Cortex of kidney (tissue), 1 donor: ENCODE measurements at places on chromosomes 2 and 18.

- DNase-seq, result no peak
Observed at GRCh38 chr2:117519721-117520120, 294.8 kb upstream of the DDX18 start.

GRCh38 chr2:150607390-150607811 is 119.9 kb upstream of the RND3 start:
- DNase-seq, result no peak

- no peak for DNase-seq
Observed at GRCh38 chr2:97726261-97727064, 13.1 kb downstream of the ZAP70 start.

DNA sequence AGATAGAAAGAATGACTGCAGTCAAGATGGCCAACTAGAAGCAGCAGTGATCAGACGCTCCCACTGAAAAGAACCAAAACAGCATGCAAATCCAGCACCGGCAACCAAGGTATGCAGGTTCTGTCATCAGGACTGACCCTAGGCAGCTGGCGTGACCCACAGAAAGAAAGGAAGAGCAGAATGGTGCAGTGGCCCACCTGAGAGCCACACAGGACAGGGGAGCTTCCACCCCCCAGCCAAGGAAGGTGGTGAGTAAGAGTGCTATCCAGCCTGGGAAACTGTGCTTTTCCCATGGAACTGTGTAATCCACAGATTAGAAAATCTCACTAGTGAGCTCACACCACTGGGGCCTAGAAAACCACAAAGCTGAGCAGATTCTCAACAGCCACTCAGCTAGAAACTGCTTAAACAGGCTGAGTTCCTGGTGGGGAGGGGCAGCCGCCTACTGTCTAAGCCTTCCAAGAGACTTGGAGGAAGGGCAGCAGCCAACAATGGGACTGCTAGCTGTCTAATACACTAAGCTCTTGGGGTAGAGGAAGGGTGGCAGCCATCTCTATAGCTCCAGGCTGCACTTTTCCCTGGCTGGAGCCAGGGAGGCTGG is 127.9 kb downstream of the EVA1A start:
- DNase-seq, result no peak

DNA sequence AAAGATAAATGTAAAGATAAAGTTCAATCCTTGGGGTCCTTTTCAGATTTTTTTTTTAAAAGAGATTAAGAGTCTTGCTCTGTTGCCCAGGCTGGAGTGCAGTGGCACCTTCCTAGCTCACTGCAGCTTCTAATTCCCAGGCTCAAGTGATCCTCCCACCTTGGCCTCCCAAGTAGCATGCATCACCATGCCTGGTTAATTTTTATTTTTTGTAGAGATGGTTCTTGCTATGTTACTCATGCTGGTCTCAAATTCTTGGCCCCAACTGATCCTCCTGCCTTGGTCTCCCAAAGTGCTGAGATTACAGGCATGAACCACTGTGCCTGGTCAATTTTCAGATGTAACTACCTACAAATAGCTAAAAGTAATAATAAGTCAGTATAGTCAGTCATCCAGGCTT is 21.1 kb downstream of the NFE2L2 start:
- no peak for DNase-seq

- DNase-seq, result no peak
Observed at GRCh38 chr18:61896757-61897156, 4.0 kb upstream of the RNF152 start.

DNA sequence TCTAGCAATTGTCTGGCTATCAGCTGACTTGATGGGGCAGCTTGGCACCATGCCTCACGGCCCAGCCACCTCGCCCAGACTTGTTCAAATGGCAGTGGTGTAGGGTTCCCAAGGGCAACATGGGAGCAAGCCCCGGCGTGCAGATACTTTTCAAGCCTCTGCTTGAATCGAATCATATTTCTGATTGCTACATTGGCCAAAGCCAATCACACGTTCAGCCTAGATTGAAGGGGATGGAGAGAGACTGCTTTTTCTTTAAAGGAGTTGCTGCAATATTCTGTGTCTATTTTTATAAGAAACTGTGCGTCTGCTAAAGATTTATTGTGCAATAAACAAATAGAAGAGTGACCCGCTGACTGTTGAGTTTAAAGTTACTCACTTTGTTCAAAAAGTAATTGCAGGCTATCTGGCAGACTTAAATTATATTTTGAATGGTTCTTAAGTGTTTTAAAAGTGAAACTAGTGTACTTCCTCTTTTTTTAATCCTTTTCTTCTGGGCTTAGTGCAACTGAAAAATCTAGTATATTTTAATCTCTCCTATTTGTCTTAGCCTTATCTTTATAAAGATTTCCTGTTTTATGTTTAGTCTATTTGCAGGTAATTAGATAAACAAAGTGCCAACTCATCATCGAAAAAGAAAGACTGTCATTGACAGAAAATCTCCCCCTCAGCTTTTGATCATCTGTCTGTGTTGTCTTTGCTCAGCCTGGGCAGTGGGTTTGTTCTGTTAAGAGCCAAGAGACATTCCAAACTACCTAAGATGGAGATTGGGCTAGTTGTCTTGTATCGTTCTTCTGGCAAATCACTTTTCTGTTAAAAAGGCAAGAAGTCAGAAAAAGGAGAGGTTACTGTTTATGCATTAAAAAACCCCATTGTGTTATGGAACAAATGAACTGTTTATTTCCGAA is 156.1 kb downstream of the TPGS2 start:
- no peak for DNase-seq

DNA sequence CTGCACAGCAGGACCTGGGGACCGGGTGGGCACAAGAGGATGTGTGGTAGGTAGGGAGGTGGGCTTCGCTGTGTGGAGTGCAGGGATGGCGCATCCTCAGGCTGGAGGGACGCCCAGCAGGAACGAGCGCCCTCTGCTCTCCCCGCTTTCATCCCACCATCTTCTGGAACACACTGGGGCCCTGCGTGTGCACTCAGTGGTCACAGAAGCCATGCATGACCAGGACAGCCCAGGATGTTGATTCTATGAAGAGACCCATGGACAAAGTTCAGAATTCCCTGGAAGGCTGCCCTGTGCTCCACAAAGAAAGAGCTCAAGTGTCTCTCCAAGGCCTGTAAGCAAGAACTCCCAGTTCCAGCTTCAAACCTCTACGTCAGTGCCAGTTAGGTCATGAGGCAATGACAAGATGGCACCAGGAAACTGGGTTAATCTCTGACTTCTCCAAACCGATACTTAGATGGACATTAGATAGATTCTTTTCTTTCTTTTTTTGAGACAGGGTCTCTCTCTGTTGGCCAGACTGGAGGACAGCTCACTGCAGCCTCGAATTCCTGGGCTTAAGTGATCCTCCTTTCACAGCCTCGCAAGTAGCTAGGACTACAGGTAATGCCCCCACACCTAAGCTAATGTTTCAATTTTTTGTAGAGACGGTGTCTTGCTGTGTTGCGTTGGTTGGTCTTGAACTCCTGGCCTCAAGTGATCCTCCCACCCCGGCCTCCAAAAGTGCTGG is 3.4 kb downstream of the SLC66A2 start:
- no peak for DNase-seq

DNA sequence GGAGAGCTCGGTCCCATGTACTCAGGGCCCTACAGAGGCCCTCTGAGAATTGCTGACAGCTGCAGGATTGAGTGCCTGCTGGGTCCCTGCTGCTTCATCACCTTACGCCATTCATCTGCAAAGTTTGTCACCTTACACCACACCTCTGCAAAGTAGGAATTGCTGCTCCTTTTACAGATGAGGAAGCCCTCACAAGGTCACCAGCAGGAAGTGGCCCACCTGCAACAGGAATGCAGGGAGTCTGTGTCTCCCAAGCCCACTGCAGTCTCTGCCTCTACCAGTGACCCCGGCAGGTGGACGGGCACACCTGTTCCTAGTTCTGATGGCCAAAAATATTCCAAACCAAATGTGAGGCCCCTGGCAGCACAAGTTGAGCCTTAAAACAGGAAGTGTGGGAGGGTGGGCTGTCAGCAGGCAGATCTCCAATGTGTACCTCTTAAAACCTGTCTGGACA is 441.4 kb downstream of the NBAS start:
- no peak for DNase-seq

- no peak for DNase-seq
Observed at GRCh38 chr2:38568724-38569436, 33.8 kb downstream of the HNRNPLL start.

DNA sequence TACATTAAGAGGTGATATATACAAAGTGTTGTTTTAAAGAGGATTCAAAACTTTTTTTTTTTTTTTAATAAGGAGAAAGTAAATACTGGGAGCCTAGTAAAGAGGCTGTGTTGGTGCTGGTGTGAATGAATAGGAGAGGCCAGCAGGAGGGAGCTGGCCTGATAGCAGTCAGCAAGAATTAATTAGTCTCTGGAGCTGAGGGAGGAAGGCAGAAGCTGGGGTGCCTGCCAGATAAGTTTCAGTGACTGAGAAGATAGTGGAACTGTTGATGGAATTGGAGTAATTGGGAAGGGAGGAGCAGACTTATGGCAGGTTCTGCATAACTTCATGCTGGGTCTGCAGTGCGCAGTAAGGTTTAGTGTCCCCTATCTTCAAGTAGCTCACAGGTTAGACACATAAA is 36.2 kb upstream of the SNORC start:
- DNase-seq, result no peak

- no peak for DNase-seq
Observed at GRCh38 chr2:239642406-239643004, 241.7 kb upstream of the HDAC4 start.

DNA sequence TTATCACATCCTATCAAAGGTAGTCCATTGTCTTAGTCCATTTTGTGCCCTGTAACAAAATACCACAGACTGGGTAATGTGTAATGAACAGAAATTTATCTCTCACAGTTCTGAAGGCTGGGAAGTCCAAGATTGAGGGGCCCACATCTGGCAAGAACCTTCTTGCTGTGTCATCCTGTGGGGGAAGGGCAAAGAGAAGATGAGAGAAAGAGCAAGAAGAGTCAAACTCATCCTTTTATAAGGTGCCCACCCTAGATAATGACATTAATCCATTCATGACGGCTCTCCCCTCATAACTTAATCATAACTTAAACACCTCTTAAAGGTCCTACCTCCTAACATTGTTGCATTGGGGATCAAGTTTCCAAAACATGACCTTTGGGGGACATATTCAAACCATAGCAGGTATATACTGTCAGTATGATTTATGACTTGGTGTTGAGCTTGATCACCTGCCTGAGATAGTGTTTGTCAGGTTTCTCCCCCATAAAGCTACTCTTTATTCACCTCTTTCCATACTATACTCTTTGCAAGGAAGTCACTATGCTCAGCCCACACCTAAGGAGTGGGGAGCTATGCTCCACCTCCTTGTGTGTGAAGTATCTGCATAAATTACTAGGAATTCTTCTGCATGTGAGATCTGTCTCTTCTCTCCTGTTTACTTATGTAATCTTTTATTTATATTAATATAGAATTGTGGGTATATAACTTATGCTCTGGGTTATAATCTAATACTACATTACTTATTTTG is 5.2 kb upstream of the MAP3K2 start:
- no peak for DNase-seq

DNA sequence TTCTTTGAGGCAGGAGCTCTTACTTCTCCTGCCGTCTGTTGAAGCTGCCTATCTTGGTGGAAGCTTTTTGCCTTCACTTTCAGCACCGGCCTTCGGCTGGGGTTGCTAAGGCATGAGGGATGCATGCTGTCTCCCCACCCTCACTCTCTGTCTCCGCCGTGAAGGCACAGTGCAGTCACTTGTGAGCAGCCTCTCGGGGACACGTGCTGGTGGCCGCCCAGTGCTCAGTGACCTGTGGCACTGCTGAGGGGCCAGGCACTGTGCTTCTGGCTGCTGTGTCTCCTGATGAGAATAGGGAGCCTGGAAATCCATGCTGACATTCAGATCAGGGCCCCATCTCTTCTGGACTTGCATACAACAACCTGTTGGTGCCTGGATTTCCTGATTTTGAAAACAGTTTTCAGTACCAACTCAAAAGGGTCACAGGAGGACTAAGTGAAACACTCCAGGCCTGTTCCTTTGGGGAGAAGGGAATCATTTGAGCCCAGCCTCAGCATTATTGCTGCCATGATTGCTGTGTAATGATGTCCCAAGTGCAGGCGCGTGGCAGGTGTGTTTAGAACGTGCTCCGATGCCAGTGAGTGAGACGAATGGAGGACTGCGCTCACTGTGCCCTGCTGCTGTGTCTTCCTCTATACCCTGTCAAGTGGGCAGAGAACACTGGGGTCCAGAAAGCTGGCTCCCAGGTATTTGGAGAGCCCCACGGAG is 218.1 kb downstream of the SEPTIN10 start:
- no peak for DNase-seq

- no peak for DNase-seq
Observed at GRCh38 chr2:43419876-43420275, 176.0 kb downstream of the THADA start.

- no peak for DNase-seq
Observed at GRCh38 chr2:60485055-60485454, 68.4 kb downstream of the BCL11A start.

DNA sequence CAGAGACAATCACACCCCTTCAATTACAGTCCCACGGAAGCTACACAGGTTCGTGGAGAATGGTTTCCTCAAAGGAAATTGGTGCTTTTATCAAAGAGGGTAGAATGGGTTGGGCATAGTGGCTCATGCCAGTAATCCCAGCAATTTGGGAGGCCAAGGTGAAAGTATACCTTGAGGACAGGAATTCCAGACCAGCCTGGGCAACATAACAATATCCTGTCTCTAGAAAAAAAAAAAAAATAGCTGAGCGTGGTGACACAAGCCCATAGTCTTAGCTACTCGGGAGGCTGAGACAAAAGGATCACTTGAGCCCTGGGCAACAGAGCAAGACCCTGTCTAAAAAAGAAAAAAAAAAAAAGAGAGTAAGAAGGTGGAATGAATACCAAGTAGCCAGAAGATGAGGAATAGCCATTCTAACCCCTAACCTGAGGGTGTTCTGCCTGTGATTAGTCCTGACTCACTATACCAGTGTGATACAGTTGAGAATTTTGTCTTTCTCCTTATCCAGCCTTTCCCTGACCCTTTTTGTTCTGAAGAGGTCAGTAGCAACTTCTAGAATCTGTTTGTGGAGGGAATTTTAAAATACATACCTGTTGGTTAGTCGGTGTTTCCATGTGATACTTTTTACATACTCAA is 283.2 kb downstream of the MREG start:
- DNase-seq, result no peak

GRCh38 chr2:48515513-48515985 is 14.4 kb upstream of the STON1 start:
- DNase-seq, result no peak

- no peak for DNase-seq
Observed at GRCh38 chr2:62340994-62341484, 145.1 kb downstream of the B3GNT2 start.

DNA sequence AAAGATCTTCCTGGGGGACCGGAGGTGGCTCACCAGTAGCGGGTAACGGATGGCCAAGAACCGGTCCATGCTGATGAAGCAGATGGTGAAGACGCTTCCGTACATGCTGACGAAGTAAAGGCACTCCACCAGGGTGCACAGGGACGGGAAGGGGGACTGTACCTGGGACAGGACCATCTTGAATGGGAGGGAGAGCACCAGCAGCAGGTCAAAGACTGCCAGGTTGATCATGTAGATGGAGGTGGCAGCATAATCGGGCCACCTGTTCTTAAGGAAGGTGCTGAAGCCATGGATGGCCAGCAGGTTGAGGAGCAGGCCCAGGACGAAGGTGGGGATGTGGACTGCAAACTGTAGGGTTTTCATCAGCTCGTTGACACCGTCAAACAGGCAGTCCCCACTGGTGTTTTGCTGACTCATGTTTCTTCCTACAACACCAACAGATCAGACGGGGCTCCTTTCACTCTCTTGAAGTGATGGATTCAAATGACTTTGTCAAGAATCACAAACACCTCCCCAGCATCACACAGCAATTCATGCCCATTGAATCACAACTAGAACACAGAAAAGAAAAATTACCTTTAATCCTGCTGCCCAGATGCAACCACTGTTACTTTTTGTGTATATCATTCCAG is 14.4 kb downstream of the GPR55 start:
- no peak for DNase-seq

GRCh38 chr18:59787998-59788790 is 91.0 kb upstream of the CCBE1 start:
- no peak for DNase-seq
